ENCODE measurements at places on chromosomes 6 and 20. TPM values are rescaled to one million over a fixed set of nuclear protein-coding genes. Genes with fewer than 3 reads are reported as not detected.

NDUFAF5 gene
- 6.5 TPM for total RNA-seq

PKIB gene
- 0.29 TPM for total RNA-seq

POU5F1 gene
- total RNA-seq, result not detected

BLTP3A gene
- total RNA-seq, result 4.7 TPM

TFAP2D gene
- not detected for total RNA-seq

COL11A2 gene
- total RNA-seq, result 0.05 TPM

SLC32A1 gene
- not detected for total RNA-seq

BCAS4 gene
- total RNA-seq, result 1.9 TPM

UBE3D gene
- total RNA-seq, result 4.6 TPM
